ENCODE measurements at places on chromosomes 3 and 15. TPM values are rescaled to one million over a fixed set of nuclear protein-coding genes. Genes with fewer than 3 reads are reported as not detected.

The MRPL46 gene
- total RNA-seq: 9.7 TPM

The CCR1 gene
- total RNA-seq: not detected

The RPUSD3 gene
- total RNA-seq: 16.7 TPM

The IQGAP1 gene
- total RNA-seq: 268 TPM

The SLC12A1 gene
- not detected for total RNA-seq

The ST3GAL6 gene
- total RNA-seq: 21.9 TPM

The CCDC174 gene
- total RNA-seq: 8.9 TPM

The DNAJC13 gene
- total RNA-seq: 53.9 TPM

The EPB42 gene
- not detected for total RNA-seq

The GOLGA8T gene
- 0.13 TPM for total RNA-seq

The HYAL2 gene
- total RNA-seq: 845 TPM

The SYNPR gene
- total RNA-seq: not detected

The RASSF1 gene
- total RNA-seq: 29.3 TPM

The CDCP1 gene
- total RNA-seq: 0.16 TPM

The LRRC31 gene
- total RNA-seq: not detected

The POTEB gene
- total RNA-seq: not detected

The RBP2 gene
- total RNA-seq: not detected

The CEP19 gene
- total RNA-seq: 5.2 TPM

The CCR3 gene
- total RNA-seq: not detected

The TAGLN3 gene
- not detected for total RNA-seq

The TRPM1 gene
- total RNA-seq: 0.81 TPM

The NEIL1 gene
- total RNA-seq: 16.7 TPM

The CPLX3 gene
- not detected for total RNA-seq

The RTP3 gene
- not detected for total RNA-seq

The MUC4 gene
- total RNA-seq: not detected

The SLC9A9 gene
- total RNA-seq: 0.81 TPM

The CNTN6 gene
- not detected for total RNA-seq
